ENCODE measurements at places on chromosomes 16 and 17.
A peak's percentile ranks its signal among the peaks of the same experiment; 100 is the strongest.

GRCh38 chr16:57271063-57271345 is 13.5 kb downstream of the PLLP start:
- no peak for DNase-seq

GRCh38 chr16:88455610-88456355 is 2.7 kb downstream of the ZFPM1 start:
- peak; percentile 56 for DNase-seq

- no peak for DNase-seq
These were observed 66.7 kb downstream of the RPA1 start for GRCh38 chr17:1896243-1897104.

GRCh38 chr17:81681672-81682071 is 1.9 kb downstream of the ARL16 start:
- no peak for DNase-seq

- DNase-seq: no peak
These were observed 1.8 kb upstream of the PPM1D start for GRCh38 chr17:60598001-60598736.

DNA sequence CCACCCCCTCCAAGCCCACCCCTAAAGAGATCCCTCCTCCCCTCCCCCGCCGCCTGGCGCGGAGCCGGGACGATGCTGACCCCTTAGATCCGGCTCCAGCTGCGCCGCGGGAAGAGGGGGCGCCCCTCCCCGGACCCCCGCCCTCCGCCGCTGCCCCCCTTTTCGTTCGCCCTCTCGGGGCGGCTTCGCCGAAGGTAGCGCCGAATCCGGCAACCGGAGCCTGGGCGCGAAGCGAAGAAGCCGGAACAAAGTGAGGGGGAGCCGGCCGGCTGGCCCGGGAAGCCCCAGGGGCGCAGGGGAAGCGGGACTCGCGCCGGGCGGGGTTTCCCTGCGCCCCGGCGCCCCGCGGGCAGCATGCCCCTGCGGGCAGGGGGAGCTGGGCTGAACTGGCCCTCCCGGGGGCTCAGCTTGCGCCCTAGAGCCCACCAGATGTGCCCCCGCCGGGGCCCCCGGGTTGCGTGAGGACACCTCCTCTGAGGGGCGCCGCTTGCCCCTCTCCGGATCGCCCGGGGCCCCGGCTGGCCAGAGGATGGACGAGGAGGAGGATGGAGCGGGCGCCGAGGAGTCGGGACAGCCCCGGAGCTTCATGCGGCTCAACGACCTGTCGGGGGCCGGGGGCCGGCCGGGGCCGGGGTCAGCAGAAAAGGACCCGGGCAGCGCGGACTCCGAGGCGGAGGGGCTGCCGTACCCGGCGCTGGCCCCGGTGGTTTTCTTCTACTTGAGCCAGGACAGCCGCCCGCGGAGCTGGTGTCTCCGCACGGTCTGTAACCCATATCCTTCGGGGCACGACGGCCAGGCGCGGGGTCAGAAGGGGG is 623 bp downstream of the CACNA1G start:
- DNase-seq: peak; percentile 34

- no peak for DNase-seq
These were observed 300.3 kb downstream of the XYLT1 start for GRCh38 chr16:17170435-17170834.

- no peak for DNase-seq
These were observed 19.6 kb downstream of the CCR7 start for GRCh38 chr17:40545660-40546059.

- DNase-seq: no peak
These were observed 6.5 kb downstream of the FBXL16 start for GRCh38 chr16:698911-699671.

- DNase-seq: no peak
These were observed 77.0 kb downstream of the METRNL start for GRCh38 chr17:83156408-83156807.

DNA sequence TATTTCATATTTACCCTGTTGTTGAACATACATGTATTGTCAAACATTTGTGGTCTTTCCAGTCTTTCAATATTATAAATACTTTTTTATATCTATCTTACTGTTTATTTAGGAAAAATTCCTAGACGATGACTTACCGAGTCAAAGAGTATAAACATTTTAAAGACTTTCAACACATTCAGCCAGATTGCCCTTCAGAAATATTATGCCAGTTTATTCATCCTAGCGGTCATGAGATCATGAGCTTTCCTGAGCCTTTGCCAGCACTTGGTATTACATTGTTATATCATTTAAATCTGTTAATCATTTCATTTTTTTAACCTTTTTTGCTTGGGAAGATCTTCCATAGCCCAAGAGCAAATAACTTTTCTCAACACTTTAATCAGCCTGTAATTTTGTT is 197.4 kb downstream of the SPECC1 start:
- DNase-seq: peak; percentile 59

GRCh38 chr17:33989361-33990148 is 265.5 kb upstream of the CCL2 start:
- DNase-seq: no peak

- DNase-seq: no peak
These were observed 26.4 kb downstream of the ORC6 start for GRCh38 chr16:46715769-46716305.

GRCh38 chr16:35552763-35553162 is 2093.4 kb downstream of the TP53TG3F start:
- no peak for DNase-seq

DNA sequence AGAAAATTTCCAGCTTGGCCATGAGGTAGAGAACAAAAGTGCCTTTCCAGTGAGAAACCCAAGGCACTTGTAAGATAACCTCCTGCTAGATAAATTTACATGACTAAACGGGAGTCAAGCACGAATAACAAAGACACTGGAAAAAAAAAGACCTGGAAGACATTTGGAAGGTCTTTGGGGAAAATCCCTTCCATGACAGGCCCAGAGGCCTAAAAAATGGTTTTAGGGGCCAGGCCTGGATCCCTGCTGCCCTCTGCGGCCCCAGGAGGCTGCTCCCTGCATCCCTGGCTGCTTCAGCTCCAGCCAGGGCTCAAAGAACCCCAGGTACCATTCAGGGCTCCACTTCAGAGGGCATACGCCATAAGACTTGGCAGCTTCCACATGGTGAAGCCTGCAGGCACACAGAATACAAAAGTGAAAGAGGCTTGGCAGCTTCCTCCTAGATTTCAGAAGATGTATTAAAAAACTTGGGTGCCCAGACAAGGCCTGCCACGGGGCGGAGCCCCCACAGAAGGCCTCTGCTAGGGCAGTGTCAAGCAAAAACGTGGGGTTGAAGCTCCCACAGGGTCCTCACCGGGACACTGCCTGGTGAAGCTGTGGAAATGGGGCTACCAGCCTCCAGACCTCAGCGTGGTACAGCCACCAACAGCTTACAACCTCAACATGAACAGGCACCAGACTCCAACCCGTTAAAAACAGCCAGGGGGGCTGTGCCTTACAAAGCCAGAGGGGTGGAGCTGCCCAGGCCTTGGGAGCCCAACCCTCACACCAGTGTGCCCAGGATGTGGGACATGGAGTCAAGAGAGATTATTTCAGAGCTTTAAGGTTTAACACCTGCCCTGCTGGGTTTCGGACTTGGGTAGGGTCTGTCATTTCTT is 77.1 kb downstream of the SDK2 start:
- no peak for DNase-seq

DNA sequence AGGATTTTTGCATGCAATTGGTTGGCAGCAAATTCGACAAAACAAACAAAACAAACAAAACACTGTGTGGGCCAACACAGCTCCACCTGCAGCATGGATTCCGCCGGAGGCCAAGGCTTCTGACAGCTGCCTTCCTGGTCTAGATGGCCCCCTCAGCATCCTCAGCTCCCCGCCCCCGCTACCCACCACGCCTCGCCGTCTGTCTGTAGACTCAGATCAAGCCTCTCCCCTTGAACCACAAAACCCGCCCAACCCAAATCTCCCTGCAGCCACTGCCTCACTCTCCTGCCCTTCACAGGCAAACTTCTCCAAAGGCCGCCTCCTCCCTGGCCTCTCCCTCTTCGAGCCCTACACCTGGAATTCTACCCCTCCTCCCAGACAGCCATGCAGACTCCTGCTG is 57.9 kb downstream of the RTN4RL1 start:
- DNase-seq: no peak

DNA sequence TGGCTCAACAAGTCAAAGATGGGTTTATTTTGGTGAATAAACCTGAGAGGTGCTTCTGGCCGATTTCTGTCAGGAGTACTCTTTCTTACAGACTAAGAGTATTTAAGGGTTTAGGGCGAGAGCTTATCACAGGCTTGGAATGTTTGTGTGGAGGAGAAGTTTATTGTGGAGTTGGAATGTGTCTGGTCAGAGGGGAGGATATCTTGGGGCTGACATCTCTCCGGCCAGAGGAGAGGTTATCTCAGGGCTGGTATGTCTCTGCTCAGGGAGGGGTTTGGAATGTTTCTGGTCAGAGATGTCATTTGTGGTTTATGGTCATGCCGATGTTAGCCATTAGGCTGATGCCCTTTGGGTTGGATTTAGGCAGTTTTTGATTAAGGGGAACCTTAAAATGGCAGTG is 236.4 kb upstream of the EEF2KMT start:
- no peak for DNase-seq

DNA sequence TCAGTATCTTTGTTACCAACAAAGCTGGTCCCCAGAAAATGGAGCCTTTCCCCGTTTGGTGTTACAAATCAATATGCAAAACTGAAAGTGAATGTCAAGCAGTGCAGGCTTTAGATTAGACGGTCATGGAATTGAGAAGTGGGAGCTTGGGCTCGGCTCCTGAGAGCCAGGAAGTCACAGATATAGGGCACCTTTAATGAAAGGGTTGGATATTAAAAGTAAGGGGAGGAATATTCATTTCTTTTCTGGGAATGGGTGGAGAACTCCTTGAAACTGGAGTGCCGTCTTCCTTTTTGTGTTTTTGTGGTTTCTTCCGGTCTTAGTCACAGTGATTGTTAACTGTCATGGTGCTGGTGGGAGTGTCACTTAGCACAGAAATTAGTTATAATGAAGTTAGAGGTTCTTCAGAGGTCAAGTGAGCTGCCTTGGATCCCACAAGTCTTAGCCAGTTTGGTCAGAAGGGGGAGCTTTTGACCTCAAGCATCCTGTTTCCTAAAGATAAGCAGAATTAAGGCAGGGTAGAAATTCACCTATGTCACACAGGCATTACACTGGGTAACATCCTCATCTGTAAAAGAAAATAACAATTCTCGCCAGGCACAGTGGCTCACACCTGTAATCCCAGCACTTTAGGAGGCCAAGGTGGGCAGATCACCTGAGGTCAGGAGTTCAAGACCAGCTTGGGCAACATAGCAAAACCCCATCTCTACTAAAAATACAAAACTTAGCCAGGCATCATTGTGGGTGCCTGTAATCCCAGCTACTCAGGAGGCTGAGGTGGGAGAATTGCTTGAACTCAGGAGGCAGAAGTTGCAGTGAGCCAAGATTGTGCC is 9.6 kb upstream of the EIF1 start:
- DNase-seq: no peak

GRCh38 chr17:288802-289356 is 63.7 kb downstream of the RPH3AL start:
- DNase-seq: no peak

DNA sequence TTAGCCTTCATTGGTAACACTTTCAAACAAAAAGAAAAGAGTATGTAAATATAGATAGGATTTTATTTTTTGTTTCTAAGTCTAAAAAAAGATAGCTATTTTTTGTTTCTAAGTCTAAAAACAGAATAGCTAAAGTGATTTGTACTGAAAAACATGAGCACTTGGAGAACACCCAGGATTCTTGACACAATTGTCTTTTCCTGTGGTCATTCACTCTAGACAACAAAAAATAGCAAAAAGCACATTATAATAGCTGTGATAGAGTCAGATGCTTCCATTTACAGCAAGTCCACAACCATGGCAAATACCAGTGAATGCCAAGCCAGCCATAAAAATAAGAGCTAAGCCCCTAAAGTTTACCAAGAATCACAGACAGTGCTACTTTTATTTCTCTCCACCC is 36.7 kb downstream of the SKAP1 start:
- peak; percentile 25 for DNase-seq

DNA sequence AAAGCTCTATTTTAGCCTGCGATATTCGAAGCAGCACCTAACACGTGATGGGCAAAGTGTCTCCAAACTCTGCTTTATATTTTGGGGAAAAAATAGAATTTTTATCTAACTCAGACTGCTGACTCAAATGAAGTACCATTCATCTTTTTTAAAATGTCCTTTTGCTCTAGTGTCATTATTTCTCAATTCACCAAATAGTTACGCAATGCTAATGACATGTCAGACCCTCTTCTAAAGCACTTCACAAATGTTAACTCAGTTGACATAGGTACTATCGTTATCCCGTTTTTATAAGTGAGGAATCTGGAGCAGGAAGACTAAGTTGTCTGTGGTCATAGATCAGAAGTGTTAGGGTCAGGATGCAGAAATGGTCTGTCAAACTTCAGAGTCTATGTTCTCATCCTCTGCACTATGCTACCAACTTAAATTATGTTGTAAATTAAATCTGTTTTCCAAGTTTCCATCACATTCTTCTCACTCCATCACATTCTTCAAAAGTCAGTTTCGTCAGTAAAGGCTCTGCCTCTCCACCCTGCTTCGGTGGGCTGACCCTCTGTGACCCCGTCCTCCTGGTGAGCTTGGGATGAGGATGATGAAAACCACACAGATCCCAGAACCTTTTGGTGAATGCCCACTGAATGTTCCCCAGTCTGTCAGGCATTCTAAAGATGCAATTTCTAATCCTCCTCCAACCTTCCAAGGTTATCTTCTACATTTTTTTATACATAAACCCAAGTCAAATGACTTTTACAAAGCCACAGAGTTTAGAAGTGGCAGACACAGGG is 102.8 kb downstream of the ADAMTS18 start:
- no peak for DNase-seq

- no peak for DNase-seq
These were observed 14.1 kb downstream of the PKD1L3 start for GRCh38 chr16:71986131-71986530.

DNA sequence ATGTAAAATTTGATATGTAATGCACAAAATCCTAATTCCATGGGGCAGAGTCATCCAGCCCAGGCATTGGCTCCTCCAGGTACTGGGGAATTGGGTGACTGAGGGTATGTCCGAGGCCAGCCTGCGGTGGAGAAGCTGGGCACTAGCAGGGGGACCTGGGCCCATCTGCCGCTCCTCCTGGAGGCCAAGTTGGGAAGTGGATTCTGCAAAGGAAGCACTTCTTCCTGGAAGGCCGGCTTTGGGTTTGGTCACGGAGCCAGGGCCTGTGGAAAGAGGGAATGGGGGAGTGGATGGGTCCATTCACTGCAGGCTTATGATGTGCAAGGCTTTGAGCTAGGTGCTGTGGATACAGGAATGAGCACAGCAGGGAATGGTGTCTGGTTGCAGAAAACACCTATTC is 85.8 kb downstream of the GNAO1 start:
- no peak for DNase-seq

- no peak for DNase-seq
These were observed 50.8 kb downstream of the RPH3AL start for GRCh38 chr17:301681-302299.

Measured in GM03348 (cell line).